ENCODE measurements at places on chromosomes 16 and 17.

DNA sequence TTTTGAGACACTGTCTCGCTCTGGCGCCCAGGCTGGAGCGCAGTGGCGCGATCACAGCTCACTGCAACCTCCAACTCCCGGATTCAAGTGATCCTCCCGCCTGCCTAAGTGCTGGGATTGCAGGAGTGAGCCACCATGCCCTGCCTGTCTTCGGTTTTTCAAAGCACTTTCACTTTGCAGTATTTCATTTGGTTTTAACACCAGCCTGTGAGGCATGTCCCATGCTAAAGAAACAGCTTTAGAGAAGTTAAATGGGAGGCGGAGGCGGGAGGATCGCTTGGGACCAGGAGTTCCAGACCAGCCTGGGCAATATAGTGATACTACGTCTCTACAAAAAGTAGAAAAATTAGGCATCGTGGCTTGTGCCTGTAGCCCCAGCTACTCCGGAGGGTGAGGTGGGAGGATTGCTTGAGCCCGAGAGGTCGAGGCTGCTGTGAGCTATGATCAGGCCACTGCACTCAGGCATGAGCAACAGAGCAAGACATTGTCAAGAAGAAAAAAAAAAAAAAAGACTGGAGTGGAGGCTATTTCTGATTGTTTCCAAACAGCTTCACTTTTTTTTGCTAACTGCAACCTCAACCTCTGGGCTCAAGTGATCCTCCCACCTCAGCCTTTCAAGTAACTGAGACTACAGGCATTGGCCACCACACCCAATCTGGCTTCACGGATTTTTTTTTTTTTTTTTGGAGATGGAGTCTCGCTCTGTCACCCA is 1.3 kb downstream of the METTL23 start:
- peak; percentile 37 for DNase-seq

GRCh38 chr16:47568351-47568750 is 107.2 kb downstream of the PHKB start:
- no peak for DNase-seq

DNA sequence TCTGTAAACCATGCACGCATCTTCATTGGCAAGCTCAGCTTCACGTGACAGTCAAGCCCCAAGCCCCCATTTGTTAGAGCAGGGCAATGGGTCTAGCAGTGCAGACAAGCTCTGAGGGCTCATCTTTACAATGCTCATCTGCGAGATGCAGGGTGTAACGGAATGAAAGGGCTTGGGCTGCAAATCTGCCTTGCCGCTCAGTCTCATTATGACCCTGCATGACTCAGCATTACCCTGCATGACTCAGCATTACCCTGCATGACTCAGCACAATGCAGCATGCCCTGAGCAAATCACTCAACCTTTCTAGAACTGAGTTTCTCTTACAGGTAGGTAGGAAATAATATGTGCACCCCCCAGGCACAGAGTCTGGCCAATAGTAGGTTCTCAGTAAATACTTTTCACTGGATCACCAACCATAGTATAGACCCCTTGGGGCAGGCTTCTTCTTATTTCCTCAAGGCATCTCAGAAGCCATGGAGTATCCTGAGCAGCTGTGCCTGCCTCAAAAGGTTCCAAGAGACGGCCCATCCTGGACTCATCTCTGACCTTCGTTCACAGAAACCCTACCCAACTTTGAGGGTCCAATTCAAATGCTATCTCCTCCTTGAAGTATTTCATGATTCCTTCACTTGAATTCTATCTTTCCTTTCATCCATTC is 391.3 kb upstream of the CDH5 start:
- no peak for DNase-seq

- no peak for DNase-seq
Measured at GRCh38 chr16:46850619-46851555, 19.9 kb upstream of the C16orf87 start.

GRCh38 chr16:62254372-62254771 is 218.1 kb upstream of the CDH8 start:
- no peak for DNase-seq

GRCh38 chr17:57425903-57426880 is 169.9 kb downstream of the MSI2 start:
- no peak for DNase-seq

DNA sequence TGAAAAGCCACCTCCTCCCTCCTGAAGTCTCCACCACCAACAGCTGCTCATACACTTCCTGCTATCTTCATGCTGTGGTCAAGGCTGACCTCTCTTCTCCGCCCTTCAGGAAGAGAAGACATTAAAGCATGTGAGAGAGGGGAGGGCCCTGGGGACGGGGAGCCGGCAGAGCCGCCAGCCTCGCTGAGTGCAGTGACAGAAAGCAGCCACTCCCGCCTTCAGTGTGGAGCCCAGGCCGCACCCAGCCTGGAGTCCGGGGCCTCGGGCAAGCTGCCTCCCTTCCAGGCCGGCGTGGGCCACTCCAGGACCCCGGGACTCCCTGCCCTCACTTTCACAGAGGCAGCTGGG is 94.7 kb upstream of the TNRC6C start:
- DNase-seq: peak; percentile 36

DNA sequence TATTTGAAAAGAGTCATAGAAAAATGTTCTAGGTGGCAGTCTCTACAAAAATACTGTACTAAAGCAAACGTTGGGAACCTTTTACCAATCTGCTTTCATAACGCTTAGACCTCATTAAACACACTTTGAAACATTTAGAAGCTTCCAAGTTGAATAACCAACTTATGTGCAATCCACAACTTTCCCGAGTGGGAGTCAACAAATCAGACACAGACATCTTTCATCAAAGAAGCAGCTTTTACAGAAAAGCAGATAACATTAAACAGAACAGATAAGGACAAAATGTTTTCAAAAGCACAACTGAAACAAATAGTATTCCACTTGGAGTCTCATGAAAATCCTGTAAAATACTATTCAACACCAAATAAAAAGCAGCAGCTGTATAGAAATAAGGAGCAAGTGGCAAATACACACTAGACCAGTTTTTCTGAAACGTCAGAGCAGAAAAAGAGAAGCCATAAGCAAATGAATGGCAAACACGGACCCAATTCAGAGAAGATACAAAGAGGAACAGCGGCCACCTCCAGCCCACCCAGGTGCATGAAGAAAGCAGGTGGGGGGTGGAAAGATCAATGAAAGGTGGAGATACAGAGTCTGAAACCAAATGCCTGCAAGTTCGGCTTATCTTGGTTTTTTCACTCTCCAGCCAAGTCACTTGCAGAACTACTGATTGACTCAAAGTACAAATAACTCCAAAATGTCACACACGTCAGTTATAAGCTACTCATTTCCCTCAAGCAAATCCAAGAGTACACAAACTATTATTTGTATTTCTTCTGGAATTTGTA is 18.4 kb upstream of the FBF1 start:
- no peak for DNase-seq
